Hematopoietic multipotent progenitor cell treated with erythropoietin and hydrocortisone succinate and interleukin-3 and kit ligand, for 6 days (in vitro differentiated cells): ENCODE measurements at places on chromosomes 11 and 22.

GRCh38 chr11:133266986-133267385 lies 265.3 kb downstream of the OPCML start:
- DNase-seq: no peak

DNA sequence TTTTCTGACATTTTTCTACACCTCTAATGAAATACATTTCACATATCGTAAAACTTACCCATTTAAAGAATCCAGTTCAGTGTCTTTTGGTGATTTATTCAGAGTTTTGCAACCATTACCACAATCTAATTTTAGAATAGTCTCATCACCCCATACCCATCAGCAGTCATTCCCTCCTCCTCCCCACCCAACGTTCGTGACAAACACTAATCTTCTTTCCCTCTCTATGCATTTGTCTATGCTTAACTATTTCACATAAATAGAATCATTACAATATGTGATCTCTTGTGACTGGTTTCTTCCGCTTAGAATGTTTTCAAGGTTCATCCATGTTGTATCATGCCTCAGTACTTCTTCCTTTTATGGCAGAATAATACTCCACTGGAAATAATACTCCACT lies 9.5 kb downstream of the TTC28 start:
- DNase-seq: no peak

GRCh38 chr11:77823775-77824174 lies 2.8 kb downstream of the AAMDC start:
- peak; percentile 40 for DNase-seq

- no peak for DNase-seq
These were observed 1.6 kb downstream of the NELL1 start for GRCh38 chr11:20670932-20671403.

DNA sequence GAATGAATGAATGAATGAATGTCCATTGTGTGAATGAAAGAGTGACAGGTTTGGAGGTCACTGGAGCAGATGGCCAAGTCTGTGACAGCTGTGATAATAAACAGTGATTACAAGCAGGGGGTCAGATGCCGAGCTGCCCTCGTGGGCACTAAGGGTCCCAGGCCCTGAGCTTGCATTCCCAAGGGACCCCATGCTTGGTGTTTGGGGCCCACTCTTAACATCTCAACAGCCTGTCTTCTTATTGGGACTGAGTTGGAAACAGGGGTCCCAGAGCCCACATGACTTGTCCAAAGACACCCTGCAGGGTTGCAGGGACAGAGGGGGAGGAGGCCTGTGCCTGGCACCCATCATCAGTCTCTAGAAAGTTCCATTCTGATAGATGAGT lies 12.0 kb upstream of the ANO1 start:
- no peak for DNase-seq

GRCh38 chr11:7657306-7658025 lies 15.8 kb downstream of the CYB5R2 start:
- peak; percentile 77 for DNase-seq
